ENCODE measurements at places on chromosomes 13 and 19.

DNA sequence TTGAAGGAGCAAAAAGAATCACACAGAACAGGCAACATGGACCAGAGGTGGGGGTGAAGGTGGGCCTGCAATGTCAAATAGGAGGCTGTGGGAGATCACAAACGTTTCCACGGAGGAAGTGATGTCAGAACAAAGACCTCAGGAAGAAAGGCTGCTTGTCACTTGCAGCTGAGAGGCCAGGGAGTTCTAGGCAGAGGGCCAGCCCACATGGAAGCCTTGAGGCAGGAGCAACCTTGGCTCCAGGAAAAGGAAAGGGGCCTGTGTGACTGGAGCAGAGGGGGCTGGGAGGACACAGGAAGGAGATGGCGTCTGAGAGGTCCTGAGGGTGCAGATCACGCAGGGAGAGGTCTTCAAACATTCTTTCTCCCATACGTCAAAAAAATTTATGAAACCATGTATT, 16.3 kb downstream of the ZNF160 start:
- peak; percentile 17 for DNase-seq

GRCh38 chr19:51101171-51101865, 6.9 kb downstream of the CTU1 start:
- no peak for DNase-seq

GRCh38 chr13:50075619-50076097, 60.4 kb downstream of the KCNRG start:
- DNase-seq = no peak

- peak; percentile 57 for DNase-seq
Observed at GRCh38 chr19:17555929-17556813, 722 bp downstream of the COLGALT1 start.

DNA sequence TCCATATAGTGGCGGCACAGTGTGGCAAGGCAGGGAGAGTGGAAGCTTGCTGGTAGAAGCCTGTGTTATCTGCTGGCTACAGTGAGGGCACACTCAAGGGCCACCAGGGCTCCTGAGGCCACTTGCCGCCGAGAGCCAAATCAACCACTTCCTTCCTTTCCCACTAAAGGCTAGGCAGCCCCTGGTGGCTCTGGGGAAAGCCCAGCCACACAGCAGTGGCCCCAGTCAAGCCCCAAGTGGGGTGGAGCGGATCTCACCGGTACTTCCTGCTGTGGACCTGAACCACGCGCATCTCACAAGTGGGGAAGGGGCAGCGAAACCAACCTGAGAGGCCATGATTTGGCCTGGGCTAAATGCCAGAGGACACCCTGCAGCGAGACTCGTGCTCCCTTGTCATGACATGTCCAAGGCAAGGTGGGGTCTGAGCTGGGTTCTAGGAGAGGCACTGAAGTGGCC, 21.9 kb upstream of the SLC35E1 start:
- no peak for DNase-seq

- DNase-seq = no peak
Observed at GRCh38 chr19:4374498-4375163, 25.7 kb downstream of the SH3GL1 start.

GRCh38 chr13:39274739-39275325, 236.6 kb downstream of the NHLRC3 start:
- no peak for DNase-seq

DNA sequence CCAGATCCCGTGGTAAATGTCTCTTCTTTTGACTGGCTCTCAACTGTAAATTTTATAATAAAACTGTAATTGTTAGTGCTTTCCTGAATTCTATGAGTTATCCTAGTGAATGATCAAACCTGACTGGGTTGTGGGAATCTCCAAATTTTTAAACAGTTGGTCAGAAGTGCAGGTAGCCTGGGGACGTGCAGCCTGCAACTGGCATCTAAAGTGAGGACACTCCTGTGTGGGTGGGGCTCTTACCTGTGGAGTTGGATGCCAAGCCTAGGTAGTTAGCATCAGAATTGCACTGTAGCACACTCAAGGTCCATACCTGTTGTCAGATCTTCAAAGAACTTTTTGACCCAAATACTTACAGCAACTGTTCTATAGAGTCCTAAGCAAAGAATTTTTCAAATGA, 207.1 kb upstream of the NBEA start:
- DNase-seq = no peak

DNA sequence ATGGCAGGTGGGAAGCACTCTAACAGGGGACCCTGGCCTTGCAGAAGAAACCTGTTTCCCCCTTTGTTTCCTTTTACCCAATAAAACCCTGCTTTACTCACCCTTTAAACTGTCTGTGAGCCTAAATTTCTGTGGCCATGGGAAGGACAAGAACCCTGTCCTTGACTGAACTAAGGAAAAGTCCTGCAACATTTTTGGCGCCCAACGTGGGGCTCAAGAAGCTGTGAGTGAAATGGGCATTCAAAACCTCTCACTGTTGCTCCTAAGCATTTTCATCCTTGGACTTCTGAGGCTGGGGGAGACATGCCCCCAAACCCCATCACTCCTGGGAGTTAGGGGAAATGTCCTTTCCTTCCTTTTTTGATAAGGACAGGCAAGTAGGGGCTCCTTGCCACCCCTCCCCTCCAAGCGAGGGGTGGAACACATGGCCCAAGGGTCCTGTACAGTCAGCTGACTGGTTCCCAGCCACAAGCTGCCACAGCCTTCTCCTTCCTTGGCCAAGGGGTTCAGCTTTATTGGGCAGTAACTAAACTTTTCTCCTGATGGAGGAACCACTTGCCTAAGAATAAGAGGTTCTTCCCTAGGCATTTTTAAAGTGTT, 381.6 kb downstream of the KLF5 start:
- DNase-seq = no peak

DNA sequence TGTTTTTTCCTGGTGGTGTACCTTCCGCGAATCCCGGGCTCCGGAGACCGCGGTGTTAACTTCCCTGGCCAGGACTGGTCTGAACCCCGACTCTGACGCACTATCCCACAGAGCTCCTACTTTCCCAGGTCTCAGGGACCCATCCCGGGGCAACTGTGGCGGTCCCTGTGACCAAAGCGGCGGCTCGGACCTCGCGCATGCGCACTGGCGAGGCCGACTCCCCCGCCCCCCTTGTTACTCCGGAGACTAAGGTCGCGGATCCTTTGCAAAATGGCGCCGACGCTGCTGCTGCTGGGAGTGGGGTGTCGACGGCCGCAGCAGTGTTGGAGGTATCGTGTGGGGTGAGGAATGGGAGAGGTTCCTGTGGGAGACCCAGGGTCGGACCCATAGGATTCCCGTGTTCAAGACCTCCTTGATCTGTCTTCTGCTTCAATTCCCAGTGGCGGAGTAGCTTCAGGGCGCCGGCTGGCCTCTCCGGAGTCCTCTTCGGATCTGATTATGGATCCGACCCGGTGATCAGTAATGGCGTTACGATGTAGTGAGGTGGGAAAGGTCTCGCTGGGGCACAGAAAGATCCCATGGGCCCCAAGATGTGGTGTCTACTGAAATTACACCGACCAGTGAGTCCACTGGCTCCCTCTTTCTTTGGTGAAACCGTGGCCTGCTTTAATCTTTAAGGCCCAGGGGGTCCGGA, 66.6 kb upstream of the ZNF527 start:
- DNase-seq = peak; percentile 37

All from lung (tissue), 17 donors.